Hematopoietic multipotent progenitor cell treated with erythropoietin and hydrocortisone succinate and interleukin-3 and kit ligand, for 4 days (in vitro differentiated cells): ENCODE measurements at places on chromosomes 4 and X.

DNA sequence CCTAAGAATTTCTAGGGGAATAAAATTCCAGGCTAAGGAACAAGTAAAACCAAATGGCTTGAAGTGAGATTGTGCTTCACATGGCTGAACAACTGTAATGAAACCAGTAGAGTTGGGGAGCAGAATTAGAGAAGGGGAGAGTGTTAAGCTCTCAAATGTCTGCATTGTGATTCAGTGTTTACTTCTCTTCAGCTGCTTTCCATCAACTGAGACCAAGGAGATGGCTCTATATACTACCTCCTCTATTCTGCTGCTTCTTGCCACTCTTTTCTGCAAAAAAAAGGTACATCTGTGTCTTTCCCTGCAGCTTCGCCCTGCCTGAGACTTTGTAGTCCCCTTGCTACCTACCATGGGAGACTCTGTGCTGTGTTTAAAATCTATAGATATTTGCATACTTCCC, 73.5 kb downstream of the WDFY3 start:
- DNase-seq = no peak

GRCh38 chr4:56668267-56668666, 12.8 kb downstream of the HOPX start:
- peak; percentile 43 for DNase-seq

DNA sequence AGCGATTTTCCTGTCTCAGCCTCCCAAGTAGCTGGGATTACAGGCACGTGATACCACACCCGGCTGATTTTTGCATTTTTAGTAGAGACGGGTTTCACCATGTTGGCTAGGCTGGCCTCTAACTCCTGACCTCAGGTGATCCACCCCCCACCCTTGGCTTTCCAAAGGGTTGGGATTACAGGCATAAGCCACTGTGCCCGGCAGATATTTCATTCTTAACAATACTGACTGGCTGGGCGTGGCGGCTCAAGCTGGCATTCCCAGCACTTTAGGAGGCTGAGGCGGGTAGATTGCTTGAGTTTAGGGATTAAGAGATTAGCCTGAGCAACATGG, 1.3 kb downstream of the PQBP1 start:
- no peak for DNase-seq

GRCh38 chr4:68396756-68397155, 46.9 kb upstream of the YTHDC1 start:
- DNase-seq = no peak

DNA sequence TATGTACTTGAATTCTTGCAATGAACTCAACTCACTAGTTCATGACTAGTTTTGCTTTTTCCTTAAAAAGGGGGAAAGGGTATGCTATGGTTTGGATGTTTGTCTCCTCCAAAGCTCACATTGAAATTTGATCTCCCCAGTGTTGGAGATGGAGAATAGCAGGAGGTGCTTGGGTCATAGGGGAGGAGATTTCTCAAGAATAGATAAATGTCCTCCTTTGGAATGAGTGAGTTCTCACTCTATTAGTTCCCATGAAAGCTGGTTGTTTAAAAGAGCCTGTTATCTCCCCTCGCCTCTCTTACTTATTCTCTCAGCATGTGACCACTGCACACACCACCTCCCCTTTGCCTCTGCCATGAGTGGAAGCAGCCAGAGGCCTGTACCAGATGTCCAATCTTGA, 109.4 kb upstream of the INTU start:
- no peak for DNase-seq

DNA sequence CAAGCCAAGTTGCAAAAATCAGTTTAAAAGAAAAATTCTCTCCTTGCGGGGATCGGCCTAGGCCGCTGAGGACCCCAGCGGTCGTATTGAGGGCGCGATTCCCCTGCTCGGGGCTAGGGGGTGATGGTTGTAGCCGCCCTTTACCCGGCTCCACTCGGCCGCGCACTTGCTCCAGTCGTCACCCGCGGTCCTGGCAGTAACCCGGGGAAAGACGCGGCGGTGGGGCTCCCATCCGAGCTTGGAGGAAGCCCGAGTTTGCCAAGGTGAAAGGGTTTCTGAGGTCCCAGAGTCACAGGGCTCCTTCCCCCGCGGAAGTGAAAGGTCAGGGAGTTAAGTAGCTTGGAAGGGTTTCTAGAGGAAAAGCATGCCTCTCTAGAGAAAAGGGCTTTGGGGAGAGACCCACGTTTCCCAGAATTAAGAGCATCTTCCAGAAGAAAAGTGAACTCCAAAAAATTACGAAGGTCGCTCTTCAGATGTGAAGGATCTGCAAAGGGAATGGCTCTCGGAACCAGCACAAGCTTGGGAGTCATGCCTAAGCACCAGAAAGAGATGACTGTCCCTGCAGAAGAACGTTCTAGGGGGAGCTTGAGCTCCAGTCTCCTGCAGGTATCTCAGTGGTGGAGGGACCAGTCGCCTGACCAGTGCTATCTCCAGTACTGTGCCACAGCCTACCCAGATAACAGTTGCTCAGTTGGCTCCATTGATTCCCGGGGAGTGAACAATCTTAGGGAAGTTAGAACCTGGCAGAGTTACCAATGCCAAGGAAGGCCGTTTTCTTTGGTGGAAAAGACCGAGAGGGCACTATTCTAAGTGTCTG, 875 bp downstream of the LAP3 start:
- peak; percentile 70 for DNase-seq

DNA sequence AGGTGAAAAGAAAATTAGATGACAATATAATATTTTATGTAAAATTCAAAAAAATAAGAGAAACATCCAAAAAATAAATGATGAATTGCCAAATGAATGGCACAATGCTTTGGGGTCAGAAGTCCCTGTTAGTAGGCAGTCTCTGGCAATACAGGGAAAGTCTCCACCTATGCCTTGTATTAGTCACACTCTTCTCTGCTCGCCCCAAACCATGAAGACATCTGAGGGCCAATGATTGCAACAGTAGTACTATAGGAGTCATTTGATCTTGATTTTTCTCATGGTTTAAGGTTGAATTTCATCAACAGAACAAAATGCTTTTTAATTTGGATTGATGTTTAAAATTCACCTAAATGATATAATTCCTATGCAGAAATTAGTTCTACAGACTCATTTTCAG, 3.9 kb upstream of the PRSS12 start:
- no peak for DNase-seq

DNA sequence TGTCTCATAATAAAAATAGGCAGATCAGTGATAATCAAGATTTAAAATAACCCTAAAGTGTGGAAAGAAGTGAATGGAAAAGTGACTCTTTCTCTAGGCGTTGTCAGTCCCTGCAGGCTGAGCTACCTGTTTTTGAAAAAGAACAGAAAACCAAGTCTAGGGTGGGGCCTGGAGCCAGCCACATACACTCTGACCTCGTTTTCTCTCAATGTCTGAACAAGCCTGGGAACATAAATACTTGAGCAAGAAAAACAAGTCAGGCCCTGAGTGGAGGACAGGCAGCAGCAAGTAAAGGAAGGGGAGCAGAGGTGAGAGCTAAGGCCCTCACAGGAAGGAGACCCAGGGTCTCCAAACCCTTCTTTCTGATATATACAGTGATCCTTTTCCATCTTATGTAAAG, 91.7 kb upstream of the HPF1 start:
- no peak for DNase-seq

- no peak for DNase-seq
These were observed 46.4 kb upstream of the PRPS1 start for GRCh38 chrX:107581923-107582322.

GRCh38 chr4:3486541-3487540, 23.7 kb downstream of the DOK7 start:
- DNase-seq = no peak

DNA sequence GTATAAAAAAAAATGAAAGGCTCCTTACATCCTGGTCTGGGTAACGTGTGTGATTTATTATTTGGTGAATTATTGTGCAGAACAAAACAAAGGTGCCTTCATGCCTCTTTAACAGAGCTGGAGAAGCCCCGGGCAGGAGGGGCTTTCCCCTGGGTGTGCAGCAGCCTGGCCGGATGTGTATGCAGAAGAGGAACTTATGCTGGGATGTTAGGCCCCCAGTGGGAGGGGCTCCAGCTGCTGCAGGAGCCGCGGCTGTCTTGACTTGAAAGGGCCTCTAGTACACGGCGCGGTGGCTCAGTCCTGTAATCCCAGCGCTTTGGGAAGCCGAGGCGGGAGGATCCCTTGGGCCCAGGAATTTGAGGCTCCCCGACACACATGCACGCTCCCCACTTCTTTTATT, 16.0 kb downstream of the CCNQ start:
- peak; percentile 86 for DNase-seq

GRCh38 chr4:140819610-140820009, 63.4 kb upstream of the TBC1D9 start:
- DNase-seq = no peak

DNA sequence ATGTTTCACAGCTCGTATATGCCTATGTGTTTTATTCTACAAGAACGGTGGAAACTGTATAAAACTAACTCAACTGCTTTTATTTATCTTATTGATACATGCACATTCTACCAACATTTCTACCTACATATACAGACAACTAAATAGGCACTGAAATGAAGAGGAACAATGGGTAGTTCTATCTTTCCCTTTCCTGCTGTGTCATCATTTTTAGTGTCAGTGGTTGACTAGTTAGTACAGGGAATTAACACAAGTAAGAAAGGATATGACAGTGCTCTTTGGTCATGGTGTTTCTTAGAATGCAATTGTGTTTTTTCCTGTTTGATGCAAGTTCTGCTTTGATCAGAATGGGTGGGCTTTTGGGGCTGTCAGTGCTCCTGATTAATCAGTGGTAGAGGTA, 293.8 kb upstream of the CTSO start:
- peak; percentile 24 for DNase-seq

DNA sequence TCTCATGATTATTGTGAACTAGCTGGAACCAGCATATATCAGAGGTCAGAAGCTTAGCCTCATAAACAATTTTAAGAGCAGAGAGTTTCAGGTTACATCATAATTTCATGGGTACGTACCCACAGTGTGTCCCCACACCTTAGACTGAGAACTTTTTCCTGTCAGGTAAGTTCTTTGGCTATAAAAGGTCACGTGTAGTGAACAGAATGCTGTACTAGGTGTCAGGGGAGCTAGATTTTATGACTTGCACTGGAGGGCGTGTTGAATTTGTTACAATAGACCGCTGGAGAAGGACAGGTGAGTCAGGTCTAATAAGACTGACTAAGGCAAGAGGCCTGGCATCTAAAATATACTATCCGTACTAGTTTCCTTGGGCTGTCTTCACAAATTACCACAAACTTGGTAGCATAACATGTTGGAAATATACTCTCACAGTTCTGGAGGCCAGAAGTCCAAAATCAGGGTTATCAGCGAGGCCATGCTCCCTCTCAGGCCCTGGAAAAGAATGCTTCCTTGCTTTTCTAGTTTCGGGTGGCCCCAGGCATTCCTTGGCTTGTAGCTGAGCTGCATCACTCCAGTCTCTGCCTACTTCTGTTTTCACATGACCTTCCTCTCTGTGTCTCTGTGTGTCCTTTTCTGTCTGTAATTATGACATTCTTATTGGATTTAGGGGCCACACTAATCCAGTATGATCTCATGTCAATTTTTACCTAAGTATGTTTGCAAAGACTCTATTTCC, 512.0 kb upstream of the NR3C2 start:
- no peak for DNase-seq

- DNase-seq = no peak
These were observed 611.9 kb downstream of the STPG2 start for GRCh38 chr4:97531351-97531750.

- no peak for DNase-seq
These were observed 21.9 kb downstream of the CNOT6L start for GRCh38 chr4:77797239-77797638.

DNA sequence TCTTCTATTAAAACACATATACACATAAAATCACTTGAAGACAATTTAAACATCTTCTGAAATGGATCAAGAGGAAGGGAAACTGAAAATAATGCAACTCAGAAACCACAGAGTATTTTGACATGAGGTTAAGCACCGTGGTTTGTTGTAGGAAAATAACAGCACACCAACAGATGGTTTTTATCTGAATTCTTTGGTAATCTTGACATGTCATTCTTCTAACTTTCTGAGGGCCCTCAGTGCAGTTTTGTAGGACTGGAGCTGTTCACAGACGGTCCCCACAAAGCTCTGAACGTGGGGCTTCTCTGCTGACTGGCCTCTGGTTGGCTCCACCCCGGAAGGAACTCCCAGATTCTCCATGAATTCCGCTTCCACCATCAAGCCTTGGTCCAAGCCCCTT, 16.0 kb upstream of the TLR8 start:
- peak; percentile 55 for DNase-seq

DNA sequence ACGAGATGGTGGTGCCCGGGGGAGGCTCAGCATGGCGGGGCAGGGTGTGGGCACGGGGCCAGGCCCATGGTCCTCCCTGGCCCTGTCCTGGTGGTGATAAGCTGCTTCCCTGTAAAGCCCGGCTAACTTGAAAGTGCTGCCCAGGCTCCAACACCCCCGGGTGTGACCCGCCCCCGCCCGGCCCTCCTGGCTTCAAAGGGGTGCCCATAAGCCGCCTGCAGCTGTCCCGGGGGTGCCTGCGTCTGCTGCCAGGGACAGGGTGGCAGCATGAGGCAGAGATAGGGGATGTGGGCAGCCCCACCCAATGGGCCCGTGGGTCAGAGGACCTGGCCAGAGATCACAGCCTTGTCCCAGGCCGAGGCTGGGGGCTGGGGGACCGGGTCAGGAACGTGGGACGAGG, 18.1 kb downstream of the FGFRL1 start:
- peak; percentile 84 for DNase-seq

DNA sequence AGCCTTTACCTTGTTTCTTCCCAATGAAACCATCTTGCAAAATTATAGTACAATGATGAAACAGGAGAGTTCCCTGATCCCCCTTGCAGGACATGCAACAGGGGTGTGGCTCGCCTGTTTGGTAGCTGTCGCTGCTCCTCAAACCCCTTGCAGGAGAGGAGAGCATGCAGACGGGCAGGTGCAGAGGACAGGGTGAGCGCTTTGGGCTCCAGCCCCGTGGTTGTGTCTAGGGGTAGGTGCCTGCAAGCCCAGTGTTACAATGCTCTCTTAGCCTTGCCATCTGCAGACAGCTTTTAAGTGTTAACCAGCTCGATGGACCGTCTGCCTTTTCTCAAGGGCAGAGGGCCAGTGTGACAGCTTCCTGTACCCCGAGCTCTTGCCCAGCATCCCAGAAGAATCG, 102.0 kb downstream of the TAB3 start:
- no peak for DNase-seq

DNA sequence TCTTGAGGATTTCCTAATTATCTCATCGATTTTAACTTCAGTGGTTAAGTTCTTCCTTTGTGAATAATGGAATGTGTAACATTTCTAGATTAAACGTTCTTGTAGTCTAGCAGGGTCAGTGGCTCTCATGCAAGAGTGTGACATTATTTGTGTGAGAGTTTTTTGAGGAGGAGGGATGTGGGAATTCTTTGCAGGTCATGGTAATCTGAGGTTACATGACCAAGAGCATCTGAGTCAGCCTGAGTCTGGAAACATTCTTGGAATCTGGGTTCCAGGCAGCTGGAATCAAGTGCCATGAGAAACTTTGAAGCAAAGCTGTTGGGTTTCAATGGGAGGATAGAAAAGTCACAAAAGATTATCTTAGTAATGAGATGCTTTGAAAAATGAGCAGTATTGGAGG, 49.5 kb downstream of the GK start:
- DNase-seq = no peak

- no peak for DNase-seq
These were observed 304.7 kb upstream of the DIAPH2 start for GRCh38 chrX:96379951-96380350.
